ENCODE measurements at places on chromosomes 4 and X.

DNA sequence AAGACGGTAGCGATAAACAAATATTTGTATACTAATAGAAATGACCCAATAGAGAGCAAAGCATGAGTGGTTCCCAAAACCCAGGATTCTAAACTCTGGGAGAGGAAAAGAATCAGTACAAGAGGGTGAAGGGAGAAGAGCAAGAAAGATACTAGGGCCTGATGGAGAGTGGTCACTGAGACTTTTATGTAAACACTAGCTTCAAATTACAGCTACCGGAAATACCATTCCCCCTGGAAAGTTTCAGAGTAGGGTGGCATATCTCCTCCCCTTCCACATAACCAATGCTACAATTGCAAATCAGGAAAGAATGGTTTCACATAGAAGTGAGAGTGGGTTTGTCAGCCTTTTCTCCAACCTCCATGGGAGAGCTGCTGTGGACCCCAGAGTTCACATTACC lies 77.1 kb downstream of the EIF4E start:
- no peaks in the 10 kb centered on the region for H3K4me1 ChIP-seq
- no peak overlapping the region for H3K27ac ChIP-seq
- no peak overlapping the region for H3K4me3 ChIP-seq
- no peaks in the 10 kb centered on the region for H3K36me3 ChIP-seq
- no peak for DNase-seq
- H3K27me3 ChIP-seq = no peaks in the 10 kb centered on the region

GRCh38 chr4:83293305-83294046 lies 8.9 kb upstream of the COQ2 start:
- no peak overlapping the region for H3K27ac ChIP-seq
- no peaks in the 10 kb centered on the region for H3K4me1 ChIP-seq
- no peaks in the 10 kb centered on the region for H3K36me3 ChIP-seq
- DNase-seq = no peak

DNA sequence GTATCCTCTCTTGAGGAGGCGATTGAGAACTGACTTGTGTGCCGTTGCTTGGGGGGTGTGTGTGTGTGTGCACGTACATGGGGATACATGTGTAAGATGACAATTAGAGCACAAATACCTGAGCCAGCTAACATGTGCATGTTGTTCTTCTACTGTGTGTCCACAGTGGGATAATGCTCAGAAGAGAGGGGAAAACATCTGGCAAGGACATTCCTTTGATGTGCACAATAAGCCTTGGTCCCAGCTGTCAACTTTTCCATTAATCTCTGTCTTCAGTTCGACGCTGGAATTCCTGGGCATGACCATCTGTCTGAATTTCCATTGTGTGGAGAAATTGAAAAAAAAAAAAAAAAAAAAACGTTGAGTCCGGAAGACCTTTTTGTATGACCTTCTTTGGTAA lies 592.0 kb upstream of the GALNTL6 start:
- H3K27me3 ChIP-seq = no peaks in the 10 kb centered on the region
- no peak overlapping the region for H3K4me3 ChIP-seq
- no peak for DNase-seq

GRCh38 chr4:119750771-119751170 lies 122.2 kb upstream of the PDE5A start:
- no peaks in the 10 kb centered on the region for H3K27me3 ChIP-seq
- H3K4me1 ChIP-seq = no peaks in the 10 kb centered on the region
- no peak overlapping the region for H3K4me3 ChIP-seq
- no peak for DNase-seq

- DNase-seq = no peak
- no peak overlapping the region for H3K4me3 ChIP-seq
- H3K27me3 ChIP-seq = no peaks in the 10 kb centered on the region
- H3K36me3 ChIP-seq = no peaks in the 10 kb centered on the region
- H3K4me1 ChIP-seq = no peaks in the 10 kb centered on the region
Measured at GRCh38 chr4:6230827-6231662, 30.7 kb upstream of the JAKMIP1 start.

DNA sequence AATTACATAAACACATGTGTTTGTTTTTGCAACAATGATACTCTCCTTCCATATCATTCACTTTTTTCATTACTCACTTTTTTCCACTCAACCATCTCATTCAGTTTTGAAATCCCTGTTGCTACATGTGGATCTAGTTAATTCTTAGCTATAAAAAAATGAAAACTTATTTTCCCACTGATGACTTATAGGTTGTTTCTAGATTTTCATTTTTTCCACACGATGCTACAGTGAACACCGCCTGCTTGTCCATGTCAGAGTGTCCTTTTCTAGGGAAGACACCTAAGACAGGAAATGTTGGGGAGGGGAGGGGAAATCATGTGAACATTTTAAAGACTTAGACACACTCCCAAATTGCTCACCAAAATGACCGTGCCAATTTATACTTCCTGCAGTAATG lies 70.2 kb downstream of the SUPT20HL2 start:
- H3K4me3 ChIP-seq = no peak overlapping the region
- no peak for DNase-seq
- H3K27ac ChIP-seq = no peak overlapping the region
- H3K4me1 ChIP-seq = no peaks in the 10 kb centered on the region

DNA sequence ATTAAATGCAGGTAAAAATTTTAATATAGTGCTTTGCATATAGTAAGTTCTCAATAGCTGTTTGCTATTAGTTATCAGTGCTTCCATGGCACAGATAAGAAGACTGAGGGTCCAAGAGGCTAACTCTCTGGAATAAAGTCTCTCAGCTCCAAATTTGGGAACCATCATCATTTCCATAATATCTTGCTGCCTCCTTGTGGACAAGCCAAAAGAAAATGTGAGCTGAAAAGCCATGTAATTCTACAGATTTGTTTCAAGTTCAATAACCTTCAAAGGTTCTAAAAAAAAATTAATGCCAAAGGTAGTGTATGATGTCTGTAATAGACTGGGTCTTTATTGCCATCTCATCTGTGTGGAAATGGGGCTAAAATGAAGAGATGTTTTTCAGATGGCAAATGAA lies 136.9 kb upstream of the VCX start:
- H3K27ac ChIP-seq = no peak overlapping the region
- no peak overlapping the region for H3K4me3 ChIP-seq
- no peak for DNase-seq
- no peaks in the 10 kb centered on the region for H3K36me3 ChIP-seq
- H3K4me1 ChIP-seq = no peaks in the 10 kb centered on the region

DNA sequence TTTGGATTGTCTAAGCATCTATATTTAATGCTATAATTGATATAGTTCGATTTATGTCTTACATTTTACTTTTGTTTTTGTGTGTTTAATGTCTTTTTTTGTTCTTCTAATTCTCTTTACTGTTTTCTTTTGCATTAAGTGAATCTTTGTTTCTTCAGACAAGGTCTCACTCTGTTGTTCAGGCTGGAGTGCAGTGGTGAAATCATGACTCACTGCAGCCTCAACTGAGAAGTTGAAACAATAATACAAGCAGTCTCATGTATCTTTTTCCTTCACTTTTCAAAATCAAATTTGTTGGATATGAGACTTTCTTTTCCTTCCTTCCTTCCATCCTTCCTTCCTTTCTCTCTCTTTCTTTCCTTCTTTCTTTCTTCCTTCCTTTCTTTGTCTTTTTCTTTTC lies 1401.6 kb downstream of the ADGRL3 start:
- no peaks in the 10 kb centered on the region for H3K4me1 ChIP-seq
- DNase-seq = no peak
- H3K4me3 ChIP-seq = no peak overlapping the region
- H3K27me3 ChIP-seq = no peaks in the 10 kb centered on the region

- no peak overlapping the region for H3K27ac ChIP-seq
- H3K4me1 ChIP-seq = no peaks in the 10 kb centered on the region
- DNase-seq = no peak
- peaks cover 30% of the 10 kb centered on the region for H3K36me3 ChIP-seq
- no peaks in the 10 kb centered on the region for H3K27me3 ChIP-seq
Measured at GRCh38 chr4:150591406-150591805, 9.5 kb downstream of the MAB21L2 start.

DNA sequence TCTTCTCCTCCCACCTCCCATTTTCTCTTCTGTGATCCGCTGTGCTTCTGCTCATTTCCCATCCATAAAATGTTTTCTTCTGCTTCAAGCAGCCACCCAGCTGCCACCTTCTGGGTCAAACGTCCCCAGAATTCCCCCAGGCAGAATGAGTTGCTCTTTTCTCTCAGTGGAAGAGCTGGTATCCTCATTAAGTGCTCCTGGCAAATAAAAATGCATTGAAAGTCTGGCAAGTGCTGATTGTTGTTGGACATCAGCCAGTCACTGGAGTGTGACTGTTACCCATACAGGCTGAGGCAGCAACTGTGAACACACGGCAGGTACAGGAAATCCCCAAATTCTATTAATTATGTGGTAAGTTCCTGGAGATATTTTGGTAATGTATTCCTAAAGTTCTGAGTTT lies 52.6 kb downstream of the LIMCH1 start:
- H3K27ac ChIP-seq = no peak overlapping the region
- no peak overlapping the region for H3K4me3 ChIP-seq
- DNase-seq = no peak
- H3K4me1 ChIP-seq = peaks cover 8% of the 10 kb centered on the region

DNA sequence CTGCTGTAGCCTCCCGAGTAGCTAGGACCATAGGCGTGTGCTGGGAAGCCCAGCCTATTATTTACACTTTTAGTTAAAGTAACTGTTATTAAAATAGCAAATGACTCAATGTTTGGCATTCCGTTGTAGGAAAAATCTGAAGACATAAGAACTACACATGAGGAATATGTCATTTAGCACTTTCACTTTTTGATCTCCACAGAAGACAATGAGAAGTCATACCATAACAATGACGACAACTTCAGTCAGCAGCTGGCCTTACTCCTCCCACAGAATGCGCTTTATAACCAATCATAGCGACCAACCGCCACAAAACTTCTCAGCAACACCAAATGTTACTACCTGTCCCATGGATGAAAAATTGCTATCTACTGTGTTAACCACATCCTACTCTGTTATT lies 6.7 kb downstream of the GPR34 start:
- DNase-seq = no peak
- H3K4me3 ChIP-seq = no peak overlapping the region
- no peaks in the 10 kb centered on the region for H3K4me1 ChIP-seq
- no peaks in the 10 kb centered on the region for H3K36me3 ChIP-seq
- no peak overlapping the region for H3K27ac ChIP-seq

DNA sequence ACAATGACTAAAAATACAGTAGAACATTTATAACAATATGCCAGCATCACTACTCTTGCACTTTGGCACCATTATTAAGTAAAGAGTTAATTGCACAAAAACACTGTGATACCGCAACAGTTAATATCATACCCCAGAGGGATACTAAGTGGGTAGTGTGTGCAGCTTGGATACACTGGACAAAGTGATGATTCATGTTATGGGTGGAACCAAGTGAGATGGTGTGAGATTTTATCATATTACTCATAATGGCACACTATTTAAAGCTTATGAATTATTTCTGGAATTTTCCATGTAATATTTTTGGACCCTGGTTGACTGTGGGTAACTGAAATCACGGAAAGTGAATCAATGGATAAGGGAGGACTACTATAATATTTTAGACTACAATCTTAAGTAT lies 265.3 kb downstream of the PCDH18 start:
- no peak for DNase-seq
- H3K4me1 ChIP-seq = no peaks in the 10 kb centered on the region
- H3K36me3 ChIP-seq = no peaks in the 10 kb centered on the region
- H3K4me3 ChIP-seq = no peak overlapping the region

DNA sequence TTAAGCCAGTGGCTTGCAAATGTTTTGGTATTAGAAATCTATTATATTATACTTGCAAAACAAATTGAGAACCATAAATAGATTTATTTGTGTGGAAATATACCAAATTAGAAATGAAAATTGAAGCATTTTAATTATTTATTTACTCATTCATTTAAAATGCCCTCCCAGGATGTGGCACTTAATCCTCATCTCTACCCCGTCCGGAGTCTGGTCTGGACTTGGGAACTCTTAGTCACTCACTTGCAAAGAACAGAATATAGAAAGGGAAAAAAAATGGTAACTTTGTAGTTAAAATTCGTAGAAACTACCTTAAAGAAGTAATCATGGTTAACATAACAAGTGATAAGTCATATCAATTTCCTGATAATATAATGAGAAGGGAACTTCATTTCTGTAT lies 775.9 kb upstream of the INTU start:
- no peaks in the 10 kb centered on the region for H3K36me3 ChIP-seq
- H3K4me3 ChIP-seq = no peak overlapping the region
- DNase-seq = no peak
- no peaks in the 10 kb centered on the region for H3K4me1 ChIP-seq
- no peaks in the 10 kb centered on the region for H3K27me3 ChIP-seq

DNA sequence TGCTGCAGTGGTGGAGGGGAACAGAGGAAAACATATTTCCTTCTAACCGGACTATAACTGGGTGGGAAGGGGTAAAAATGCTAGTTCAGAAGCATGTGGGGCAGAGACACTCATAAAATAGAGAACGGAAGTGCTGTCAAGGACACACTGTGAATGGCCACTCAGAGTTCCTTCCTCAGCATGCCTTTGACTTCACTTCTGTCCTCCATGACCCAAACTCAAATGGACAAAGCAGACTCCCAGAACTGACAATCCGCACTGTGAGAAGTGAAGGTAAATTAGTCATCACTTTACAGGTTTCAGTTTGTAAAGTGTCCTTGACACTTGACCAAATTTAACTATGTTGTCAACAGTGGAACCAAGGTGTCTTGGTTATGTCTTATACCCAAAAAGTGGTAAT lies 30.2 kb upstream of the ELF2 start:
- H3K36me3 ChIP-seq = no peaks in the 10 kb centered on the region
- no peak for DNase-seq
- H3K27me3 ChIP-seq = no peaks in the 10 kb centered on the region
- H3K27ac ChIP-seq = peak overlapping the region; percentile 26

DNA sequence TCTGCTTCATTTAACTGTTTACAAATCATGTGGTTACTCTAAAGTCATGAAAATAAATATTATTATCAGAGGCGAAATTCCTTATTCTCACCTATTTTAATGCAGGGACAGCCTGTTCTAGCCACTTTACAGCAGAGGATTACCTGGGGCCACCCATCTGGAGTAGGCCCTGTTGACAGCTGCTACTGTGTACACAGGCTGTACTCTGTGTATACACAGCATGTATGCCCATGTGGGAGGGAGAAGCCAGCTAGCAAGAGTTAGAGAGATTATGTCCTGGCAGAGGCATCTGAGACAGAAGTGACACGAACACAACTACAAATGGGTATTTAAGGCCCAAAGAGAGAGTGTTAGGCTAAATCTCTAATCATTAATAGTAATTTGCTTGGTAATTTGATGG lies 62.1 kb downstream of the GPRIN3 start:
- no peaks in the 10 kb centered on the region for H3K4me1 ChIP-seq
- no peak overlapping the region for H3K27ac ChIP-seq
- no peak for DNase-seq
- no peaks in the 10 kb centered on the region for H3K36me3 ChIP-seq
- no peak overlapping the region for H3K4me3 ChIP-seq

GRCh38 chr4:21802406-21802805 lies 146.2 kb downstream of the KCNIP4 start:
- H3K4me3 ChIP-seq = no peak overlapping the region
- no peaks in the 10 kb centered on the region for H3K27me3 ChIP-seq
- no peaks in the 10 kb centered on the region for H3K36me3 ChIP-seq
- DNase-seq = no peak
- H3K4me1 ChIP-seq = no peaks in the 10 kb centered on the region
- no peak overlapping the region for H3K27ac ChIP-seq

Measured in tibial nerve (tissue), 4 donors.